ENCODE measurements at places on chromosomes 6 and 20. TPM values are rescaled to one million over a fixed set of nuclear protein-coding genes. Genes with fewer than 3 reads are reported as not detected.
A peak's percentile ranks its signal among the peaks of the same experiment; 100 is the strongest.

- no peaks in the 10 kb centered on the region for H3K4me1 ChIP-seq
- H3K4me3 ChIP-seq: no peak overlapping the region
- H3K36me3 ChIP-seq: no peaks in the 10 kb centered on the region
- no peak overlapping the region for H3K27ac ChIP-seq
- no peak for DNase-seq
- H3K27me3 ChIP-seq: peaks cover 8% of the 10 kb centered on the region
These were observed 306 bp downstream of the EBF4 start for GRCh38 chr20:2692886-2693285.

DNA sequence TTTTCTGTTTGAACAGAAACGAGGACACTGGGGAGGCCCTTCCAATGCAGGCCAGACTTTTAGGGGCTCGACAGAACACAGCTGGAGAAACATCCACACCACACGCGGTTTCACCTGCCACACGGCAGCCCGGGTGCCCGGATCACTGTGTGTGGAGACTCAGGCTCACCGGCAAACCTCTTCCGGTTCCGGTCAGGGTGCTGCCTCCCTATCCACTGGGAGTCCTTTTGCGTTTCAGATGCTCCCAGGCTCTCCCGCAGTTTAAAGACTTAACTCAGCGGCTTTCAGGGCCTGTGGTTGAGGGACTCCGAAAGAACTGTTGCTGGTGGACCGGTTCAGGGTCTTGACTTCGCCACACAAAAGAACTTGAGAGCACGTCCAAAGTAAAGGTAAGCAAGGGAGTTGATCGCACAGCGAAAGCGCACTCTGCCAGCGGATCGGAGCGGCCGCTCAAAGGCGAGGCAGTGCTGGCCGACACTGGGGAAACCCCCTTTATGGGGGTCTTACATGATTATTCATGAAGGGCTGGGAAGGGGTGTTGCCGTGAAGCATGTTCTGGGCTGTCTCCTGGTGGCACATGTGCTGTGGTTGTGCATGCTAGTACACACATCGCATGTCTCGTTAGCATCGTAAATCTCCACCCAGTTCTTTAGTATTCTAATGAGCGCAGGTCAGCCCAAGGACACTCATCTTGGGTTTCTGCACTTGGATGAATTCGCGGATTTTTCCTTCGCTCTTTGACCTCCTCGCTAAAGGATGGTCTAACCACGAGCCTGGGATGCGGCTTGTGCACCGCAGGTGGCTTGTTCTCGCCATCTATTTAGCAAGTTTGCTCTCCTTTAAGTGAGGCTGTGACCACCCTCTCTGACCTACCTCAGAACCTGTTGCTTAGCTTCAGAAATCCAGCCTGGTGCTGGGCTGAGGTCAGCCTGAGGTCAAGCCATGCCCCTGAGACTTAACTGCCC is 180.3 kb downstream of the CDH26 start:
- H3K4me3 ChIP-seq: peak overlapping the region; percentile 44
- DNase-seq: peak; percentile 84
- peak overlapping the region; percentile 12 for H3K27ac ChIP-seq

GRCh38 chr6:39914239-39914638 is 20.0 kb downstream of the MOCS1 start:
- no peak for DNase-seq
- no peak overlapping the region for H3K27ac ChIP-seq
- H3K4me3 ChIP-seq: no peak overlapping the region

DNA sequence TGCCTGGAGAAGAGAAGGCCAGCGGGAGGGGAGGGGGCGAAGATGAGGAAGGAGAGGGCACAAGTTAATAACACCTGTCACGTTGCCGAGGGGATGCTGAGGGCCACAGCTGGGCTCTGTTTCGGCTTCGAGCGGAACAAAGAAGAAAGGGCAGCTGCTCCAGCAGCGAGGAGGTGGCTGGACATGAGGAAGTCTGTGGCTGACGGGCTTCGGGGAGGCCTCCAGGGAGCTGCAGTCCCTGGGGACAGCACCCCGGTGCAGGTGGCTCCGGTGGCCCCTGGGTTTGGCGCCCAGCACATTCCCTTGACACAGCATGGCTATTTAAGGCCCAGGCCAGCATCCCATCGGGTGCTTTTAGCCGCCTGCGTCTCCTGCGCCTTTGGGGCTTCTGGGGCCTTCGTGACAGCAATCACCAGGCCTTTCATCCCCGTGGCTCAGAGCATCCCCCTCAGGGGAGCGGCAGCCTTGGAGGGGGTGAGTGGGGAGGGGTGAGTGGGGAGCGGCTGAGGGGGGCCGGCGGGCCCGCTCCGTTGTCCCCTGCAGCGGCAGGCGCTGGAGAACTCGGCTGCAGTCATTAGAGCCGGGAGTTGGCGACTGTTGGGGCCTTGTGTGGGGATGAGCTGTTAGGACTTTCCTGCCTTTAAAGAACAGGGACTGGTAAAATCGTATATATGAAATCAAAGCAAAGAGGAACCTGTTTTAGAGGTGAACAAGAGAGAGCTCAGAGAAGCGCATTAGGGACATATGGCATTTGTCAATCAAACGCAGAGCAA is 99.0 kb downstream of the TMEM242 start:
- DNase-seq: peak; percentile 69
- H3K4me3 ChIP-seq: no peak overlapping the region
- H3K4me1 ChIP-seq: no peaks in the 10 kb centered on the region

GRCh38 chr6:169177516-169178166 is 76.0 kb downstream of the THBS2 start:
- no peak for DNase-seq
- H3K27me3 ChIP-seq: no peaks in the 10 kb centered on the region
- no peaks in the 10 kb centered on the region for H3K36me3 ChIP-seq
- no peak overlapping the region for H3K27ac ChIP-seq

GRCh38 chr6:80922916-80923455 is 816.5 kb downstream of the BCKDHB start:
- no peak for DNase-seq
- H3K27me3 ChIP-seq: no peaks in the 10 kb centered on the region
- H3K36me3 ChIP-seq: no peaks in the 10 kb centered on the region
- H3K4me1 ChIP-seq: no peaks in the 10 kb centered on the region

The TRDN gene
- 0.19 TPM for total RNA-seq

- no peaks in the 10 kb centered on the region for H3K27me3 ChIP-seq
- no peaks in the 10 kb centered on the region for H3K4me1 ChIP-seq
- no peak overlapping the region for H3K27ac ChIP-seq
These were observed 23.0 kb downstream of the SLC35D3 start for GRCh38 chr6:136945072-136945471.

DNA sequence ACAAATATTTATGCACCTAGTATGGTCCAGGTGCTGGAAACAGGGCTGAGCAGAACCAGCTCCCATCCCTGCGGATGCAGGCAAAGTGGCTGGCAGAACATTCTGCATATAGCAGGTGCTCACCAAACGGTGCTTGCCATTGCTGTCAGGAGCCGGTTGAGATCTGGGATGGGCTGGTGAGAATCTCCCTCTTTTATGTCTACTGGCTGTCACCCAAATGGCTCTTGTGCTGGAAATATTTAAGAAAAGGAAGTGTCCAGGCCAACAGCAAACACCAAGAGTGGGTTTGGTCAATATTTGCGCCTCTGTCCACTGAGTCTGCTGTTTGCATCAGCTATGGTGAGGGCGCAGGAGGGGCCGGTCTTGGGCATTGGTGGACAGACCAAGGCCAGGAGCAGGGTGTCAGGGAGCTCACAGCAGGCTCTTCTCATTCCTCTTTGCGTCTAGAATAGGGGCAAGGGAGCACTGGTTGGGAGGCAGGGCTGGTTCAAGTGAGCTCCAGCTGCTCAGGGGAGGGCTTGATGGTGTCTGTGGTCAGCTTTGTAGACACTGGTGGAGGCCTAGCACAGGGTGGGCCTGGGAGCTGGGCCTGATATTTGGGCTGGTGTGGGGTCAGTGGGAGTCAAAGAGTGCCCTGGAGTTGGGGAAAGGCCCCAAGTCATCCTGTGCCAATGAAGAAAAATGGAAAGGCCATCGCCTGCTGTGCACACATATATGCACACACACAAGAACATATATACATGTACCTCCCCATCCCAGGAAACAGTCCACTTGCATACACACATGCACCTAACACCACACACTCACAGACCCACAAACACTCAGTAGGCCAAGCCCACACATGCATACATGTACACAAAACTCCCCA is 1.4 kb upstream of the BPIFB2 start:
- no peak overlapping the region for H3K27ac ChIP-seq
- H3K4me3 ChIP-seq: no peak overlapping the region
- no peaks in the 10 kb centered on the region for H3K27me3 ChIP-seq
- H3K4me1 ChIP-seq: peaks cover 3% of the 10 kb centered on the region

The OPRL1 gene
- total RNA-seq: 1.2 TPM

DNA sequence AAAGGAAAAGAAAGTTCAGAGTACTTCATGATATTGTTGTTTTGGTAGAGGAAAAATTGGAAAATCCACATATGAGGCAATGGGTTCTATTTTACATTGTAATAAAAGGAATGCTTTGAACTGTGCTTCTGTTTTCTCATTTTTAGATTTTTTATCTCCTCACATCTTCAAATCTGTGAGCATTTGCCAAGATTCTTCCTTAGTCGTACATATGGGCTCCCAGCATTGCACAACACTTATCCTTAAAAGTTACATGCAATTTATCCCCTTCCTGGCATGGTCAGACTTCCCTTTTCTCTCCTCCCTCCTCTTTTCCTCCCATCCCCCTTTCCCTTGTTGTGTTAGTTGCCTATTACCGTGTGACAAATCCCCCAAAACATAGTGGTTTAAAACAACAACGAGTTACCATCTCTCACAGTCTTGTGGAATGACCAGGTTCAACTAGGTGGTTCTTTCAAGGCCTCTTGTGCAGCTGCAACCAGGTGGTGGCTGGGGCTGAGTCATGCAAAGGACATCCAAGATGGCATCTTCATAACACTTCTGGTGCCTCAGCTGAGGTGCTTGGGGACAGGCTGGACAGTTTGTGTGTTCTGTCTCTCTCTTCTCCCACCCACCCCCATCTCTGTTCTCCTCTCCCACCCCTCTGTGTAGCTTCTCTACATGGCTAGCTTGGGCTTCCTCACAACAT is 68.7 kb downstream of the TXNDC5 start:
- no peak overlapping the region for H3K4me3 ChIP-seq
- no peak overlapping the region for H3K27ac ChIP-seq
- no peaks in the 10 kb centered on the region for H3K4me1 ChIP-seq

- H3K4me1 ChIP-seq: no peaks in the 10 kb centered on the region
- peaks cover 3% of the 10 kb centered on the region for H3K27me3 ChIP-seq
- no peaks in the 10 kb centered on the region for H3K36me3 ChIP-seq
- H3K27ac ChIP-seq: no peak overlapping the region
- DNase-seq: no peak
- no peak overlapping the region for H3K4me3 ChIP-seq
These were observed 122.4 kb downstream of the MCHR2 start for GRCh38 chr6:99871641-99872040.

DNA sequence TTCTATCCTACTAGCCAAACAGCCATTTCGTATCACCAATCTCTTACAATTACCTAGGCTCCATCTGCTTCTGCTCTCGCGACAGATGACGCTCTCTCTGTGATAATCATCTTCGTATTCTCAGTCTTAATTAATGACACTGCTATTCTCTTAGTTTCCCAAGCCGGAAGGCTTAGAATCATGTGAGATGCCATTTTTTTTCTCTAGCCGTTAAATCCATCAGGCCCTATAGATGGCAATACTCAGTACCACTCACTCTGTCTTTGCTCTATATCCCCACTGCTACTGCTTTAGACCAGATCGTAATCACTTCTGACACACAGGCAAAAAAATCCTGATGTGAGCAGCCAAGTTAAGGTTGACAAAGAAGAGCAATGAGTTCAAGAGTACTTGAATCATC is 2.1 kb upstream of the THEMIS start:
- no peaks in the 10 kb centered on the region for H3K27me3 ChIP-seq
- no peak overlapping the region for H3K4me3 ChIP-seq
- H3K4me1 ChIP-seq: no peaks in the 10 kb centered on the region
- no peaks in the 10 kb centered on the region for H3K36me3 ChIP-seq

The IER3 gene
- 59.5 TPM for total RNA-seq

GRCh38 chr6:15330174-15330944 is 84.5 kb downstream of the JARID2 start:
- no peak overlapping the region for H3K27ac ChIP-seq
- no peak overlapping the region for H3K4me3 ChIP-seq
- DNase-seq: no peak
- H3K36me3 ChIP-seq: no peaks in the 10 kb centered on the region
